ENCODE measurements at places on chromosomes 3 and 15.

- DNase-seq, result no peak
Measured at GRCh38 chr3:18417904-18418572, 7.1 kb downstream of the SATB1 start.

DNA sequence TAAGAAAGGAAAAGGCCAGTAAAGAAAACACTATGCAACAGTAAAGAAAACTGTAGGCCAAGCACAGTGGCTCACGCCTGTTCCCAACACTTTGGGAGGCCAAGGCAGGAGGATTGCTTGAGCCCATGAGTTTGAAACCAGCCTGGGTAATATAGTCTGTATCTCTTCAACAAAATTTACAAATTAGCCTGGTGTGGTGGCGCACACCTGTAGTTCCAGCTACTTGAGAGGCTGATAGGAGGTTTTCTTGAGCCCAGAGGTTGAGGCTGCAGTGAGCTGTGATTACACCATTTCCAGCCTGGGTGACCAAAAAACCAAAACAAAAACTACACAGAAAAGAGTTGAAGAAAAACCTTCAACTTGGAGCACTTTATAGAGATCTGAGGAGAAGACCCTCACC, 31.8 kb downstream of the DAG1 start:
- no peak for DNase-seq

GRCh38 chr3:13062647-13063046, 10.6 kb downstream of the IQSEC1 start:
- no peak for DNase-seq

- no peak for DNase-seq
Measured at GRCh38 chr3:184255291-184256039, 5.9 kb downstream of the CAMK2N2 start.

DNA sequence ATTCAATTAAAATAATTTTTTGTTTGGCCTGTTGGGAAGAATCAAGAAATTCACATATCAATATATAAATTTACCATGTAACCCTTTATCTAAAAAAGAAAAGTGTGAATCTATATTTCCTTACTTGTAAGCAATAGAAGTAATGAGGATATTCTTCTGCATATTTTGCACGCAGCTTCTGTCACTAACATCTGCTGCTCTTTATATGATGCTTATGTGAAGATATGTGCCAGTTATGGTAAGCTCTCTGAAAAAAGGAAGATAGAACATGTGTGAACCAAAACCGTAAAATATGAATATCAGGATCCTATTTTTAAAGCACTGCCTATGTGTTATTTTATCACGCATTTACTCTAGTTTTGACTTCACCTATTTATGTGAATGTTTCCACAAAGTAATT, 96.4 kb upstream of the ATP11B start:
- DNase-seq, result no peak

DNA sequence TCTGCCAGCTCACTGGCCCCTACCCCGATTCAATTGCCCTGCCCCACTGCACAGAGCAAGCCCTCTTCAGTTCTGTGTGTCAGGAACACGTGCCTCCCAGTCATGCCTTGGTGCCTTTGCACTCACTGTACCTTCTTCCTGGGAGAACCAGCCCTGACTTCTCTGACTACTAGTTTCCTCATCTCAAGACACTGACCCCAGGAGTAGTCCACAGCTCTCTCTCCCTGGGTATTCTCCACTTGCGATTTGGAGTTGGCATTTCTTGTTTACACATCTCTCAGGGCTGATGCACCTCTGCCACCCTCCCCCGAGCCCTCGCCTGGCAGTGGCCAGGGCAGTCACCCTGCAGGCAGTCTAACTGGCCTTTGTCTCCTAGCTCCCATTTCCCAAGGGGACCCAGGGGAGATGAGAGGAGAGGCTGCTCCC, 5.7 kb downstream of the CISH start:
- no peak for DNase-seq

DNA sequence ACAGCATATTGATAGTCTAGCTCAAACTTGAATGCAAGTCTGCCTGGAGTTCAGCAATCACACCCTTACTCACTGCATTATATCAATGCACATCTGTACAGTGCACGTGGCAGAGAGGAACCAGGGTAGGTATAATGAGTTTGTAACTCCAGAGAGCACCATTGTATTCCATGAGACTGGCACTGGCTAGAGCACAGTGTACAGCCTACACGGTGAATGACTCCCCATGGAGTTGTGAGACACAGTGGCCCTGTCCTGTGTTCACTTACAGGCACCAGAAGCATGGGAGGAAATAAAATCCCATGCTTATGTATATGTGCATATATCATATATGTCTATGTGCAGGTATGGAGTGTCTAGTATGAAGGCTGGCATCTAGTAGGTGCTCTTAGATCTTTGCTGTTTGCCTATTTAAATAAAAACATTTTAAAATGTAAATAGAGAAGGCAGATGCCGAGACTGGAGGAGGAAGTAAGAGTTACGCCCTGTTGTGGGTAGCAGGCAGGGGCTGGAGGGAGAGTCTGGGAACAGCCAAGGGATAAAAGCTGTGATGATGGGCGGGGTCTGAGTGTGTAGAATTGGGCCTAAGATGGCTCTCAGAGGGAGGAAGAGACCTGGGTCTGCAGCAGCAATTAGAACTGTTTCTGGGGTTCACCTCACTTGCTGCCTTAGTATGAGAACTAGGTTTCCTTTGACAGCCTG, 360.7 kb upstream of the ICE2 start:
- no peak for DNase-seq

DNA sequence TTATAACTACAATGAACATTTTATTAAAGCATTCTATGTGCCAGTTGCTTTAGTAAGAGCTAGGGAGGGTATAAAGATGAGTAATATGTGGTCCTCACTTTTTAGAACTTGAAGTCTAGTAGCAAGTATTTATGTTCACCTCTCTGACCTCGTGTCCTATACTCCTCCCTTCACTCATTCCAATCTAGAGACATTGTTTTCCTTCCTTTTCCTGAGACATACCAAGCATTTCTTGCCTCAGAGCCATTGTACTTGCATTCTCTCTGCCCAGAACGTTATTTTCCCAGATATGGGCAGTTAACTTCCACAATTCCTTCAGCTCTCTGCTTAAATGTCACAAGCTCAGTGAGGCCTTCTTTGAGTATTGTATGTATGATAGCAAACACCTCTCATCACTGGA, 408.6 kb downstream of the PDCD6IP start:
- DNase-seq, result no peak

DNA sequence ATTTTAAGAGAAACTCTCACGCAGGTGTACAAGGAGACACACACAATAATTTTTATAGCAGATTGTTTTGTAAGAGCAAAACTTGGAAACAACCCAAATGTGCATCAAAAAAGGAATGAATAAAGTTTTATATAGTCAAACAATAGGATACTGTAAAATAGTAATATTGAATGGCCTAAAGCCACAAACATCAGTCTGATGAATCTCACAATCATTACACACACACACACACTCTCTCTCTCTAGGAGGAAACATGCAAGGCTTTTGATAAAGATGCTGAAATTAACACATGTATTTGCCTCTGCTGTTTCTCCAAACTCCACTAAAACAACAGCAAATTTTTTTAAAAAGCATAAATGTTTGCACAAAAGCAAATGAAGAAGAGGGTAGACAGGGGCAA, 37.3 kb downstream of the ADIPOQ start:
- no peak for DNase-seq

DNA sequence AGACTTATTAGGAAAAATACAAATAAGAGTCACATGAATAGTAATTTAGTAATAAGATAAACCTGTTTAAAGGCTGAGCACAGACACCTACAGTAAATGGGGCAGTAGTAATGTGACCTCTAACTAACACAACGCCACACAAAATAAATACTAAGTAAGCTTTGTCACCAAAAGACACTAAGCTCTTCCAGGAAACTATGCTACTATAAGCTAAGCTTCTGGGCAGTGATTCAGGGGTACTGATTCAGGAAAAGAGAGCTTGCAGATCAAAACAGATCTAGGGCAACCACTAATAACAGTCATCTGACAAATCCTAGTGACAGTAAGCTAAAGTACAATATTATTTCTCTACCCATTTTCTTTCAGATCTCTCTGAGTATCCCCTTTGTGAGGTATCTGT, 68.8 kb downstream of the PLOD2 start:
- DNase-seq, result no peak

DNA sequence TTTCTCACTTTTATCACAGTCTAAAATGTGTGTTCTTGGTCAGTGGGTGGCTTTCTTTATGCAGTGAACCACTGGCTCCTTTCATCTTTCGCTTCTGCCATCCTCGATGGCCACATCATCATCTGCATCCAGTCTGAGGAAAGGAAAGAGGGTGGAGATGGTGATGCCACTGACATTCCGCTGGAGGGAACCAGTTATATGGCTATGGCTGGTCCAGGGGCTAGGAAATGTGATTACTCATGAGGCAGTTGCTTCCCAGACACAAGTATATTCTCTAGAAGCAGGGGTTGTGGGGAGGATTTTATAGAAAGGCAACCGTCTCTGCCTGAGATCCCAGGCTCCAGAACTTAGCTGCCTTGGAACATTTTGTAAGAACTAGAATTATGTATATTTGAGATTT, 246.7 kb upstream of the AZI2 start:
- DNase-seq, result no peak

GRCh38 chr3:194536871-194537637, 50.3 kb upstream of the ATP13A3 start:
- DNase-seq, result no peak
